T-helper 1 cell treated with Interleukin-12 subunit alpha and Interleukin-12 subunit beta and Interleukin-4 antibody, amounts not matched to agents 30 ng/mL and 1 ng/mL, for 36 hours (primary cell): ENCODE measurements at places on chromosomes 6 and 20. TPM values are rescaled to one million over a fixed set of nuclear protein-coding genes. Genes with fewer than 3 reads are reported as not detected.

Gene SPAG4
- 2.6 and 2.9 TPM in 2 replicates for total RNA-seq

Gene PLCB4
- total RNA-seq, result not detected in 2 replicates

Gene ADGRF4
- not detected in 2 replicates for total RNA-seq

Gene CALHM6
- 86.6 and 89.1 TPM in 2 replicates for total RNA-seq

Gene CST7
- 89.9 and 98.4 TPM in 2 replicates for total RNA-seq

Gene TBXT
- total RNA-seq, result not detected in 2 replicates

Gene MAFB
- total RNA-seq, result 0.12 and 0.17 TPM in 2 replicates

Gene EBF4
- total RNA-seq, result 32.4 and 33.3 TPM in 2 replicates
